ENCODE measurements at places on chromosomes 2 and 18.
A peak's percentile ranks its signal among the peaks of the same experiment; 100 is the strongest.

GRCh38 chr2:20352230-20352578 is 1.6 kb upstream of the PUM2 start:
- DNase-seq: no peak

DNA sequence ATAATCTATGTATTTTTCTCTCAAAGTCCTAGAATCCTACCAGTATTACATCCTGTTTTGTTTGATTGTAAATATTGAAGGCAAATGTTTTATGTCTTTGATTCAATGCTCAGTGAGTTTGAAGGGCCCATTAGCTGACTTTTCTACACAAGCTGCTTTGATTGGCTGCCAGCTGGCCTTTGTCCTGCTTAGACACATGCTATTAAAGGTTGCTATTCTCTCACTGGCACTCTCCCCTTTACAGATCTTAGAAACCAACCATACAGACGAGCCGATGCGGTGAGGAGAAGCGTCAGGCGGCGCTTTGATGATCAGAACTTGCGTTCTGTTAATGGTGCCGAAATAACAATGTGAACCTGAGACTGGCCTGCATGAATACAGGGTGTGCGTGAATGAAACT is 69.7 kb downstream of the PRPF40A start:
- no peak for DNase-seq

DNA sequence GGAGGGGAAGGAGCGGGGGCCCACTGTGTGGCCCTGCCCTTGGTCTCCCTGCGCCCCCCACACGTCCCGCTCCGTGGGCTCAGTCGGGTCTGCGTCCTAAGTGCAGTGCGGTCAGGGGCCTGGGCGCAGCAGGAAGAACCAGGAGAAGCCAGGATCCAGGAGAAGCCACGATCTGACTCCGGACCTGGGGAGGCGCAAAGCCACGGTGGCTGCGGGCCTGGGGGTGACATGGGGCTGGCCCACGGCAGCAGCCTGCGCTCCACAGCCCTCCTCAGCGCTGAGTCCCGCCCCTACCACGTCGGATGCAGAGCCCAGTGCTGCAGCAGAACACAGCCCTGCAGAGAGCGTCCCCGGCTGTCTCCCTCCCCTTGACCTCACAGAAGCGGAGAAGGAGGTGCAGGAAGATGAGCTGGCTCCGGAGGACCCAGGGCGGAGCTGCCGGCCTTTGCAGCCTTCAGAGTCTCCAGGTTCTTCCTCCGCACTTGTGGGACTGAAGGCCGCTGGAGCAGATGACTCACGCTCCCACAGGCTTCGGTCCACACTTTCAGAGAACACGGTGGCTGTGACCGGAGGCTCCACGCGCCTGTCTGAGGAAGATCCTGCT is 589.2 kb upstream of the SALL3 start:
- DNase-seq: no peak

DNA sequence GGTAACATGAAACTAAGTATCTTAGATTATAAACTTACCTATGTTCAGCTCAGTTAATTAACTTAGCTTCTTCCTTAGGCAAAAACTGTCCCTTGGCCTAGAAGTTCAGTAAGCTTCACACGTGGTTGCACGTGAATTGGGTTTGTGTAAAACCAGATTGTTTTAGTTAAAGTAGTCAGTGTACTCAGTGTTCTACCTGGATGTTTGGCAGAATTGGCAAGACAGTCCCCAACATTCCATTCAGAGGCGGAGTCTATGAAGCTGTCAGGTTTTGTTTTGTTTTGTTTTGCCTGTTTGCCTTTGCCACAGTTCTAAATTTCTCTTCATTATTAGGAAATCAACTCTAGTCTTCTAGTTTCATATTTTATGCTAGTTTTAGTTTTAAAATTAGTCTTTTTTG is 105.3 kb upstream of the ZEB2 start:
- no peak for DNase-seq

GRCh38 chr2:239234191-239235175 is 166.3 kb downstream of the HDAC4 start:
- no peak for DNase-seq

- DNase-seq: peak; percentile 2
These were observed 526 bp downstream of the CHN1 start for GRCh38 chr2:175004730-175004979.
